NCI-H524 (cell line): ENCODE measurements at places on chromosomes 11 and 22.

DNA sequence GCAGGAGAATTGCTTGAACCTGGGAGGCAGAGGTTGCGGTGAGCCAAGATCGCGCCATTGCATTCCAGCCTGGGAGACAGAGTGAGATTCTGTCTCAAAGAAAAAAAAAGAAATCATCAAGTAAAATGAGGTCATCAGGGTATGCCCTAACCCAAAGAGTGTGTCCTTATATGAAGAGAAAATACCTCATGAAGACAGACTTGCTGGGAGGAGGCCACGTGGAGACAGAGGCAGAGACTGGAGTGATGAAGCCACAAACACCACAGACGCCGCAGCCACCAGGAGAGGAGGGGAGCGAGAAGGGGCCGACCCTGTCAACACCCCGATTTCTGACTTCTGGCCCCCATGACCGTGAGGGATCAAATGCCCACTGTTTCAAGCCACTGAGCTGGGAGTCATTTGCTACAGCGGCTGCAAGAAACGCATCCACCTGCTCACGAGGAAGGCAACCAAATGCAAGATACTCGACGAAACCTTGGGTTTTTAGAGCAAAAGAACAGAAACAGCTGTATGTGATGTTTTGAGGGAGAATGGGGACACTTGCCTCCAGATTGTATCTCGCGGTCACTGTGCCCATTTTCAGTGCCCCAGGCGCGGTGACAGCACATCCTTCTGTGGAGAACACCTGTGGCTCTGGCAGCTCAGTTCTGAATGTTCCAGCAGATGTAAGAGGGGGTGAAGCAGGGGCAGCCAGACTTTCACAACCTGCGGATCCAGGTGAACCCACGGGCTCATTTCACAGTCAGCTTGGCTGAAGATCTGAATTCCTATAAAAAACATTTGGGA, 1317.2 kb downstream of the TBC1D22A start:
- no peak for DNase-seq

- DNase-seq, result no peak
These were observed 390.6 kb downstream of the AASDHPPT start for GRCh38 chr11:106468086-106468485.

DNA sequence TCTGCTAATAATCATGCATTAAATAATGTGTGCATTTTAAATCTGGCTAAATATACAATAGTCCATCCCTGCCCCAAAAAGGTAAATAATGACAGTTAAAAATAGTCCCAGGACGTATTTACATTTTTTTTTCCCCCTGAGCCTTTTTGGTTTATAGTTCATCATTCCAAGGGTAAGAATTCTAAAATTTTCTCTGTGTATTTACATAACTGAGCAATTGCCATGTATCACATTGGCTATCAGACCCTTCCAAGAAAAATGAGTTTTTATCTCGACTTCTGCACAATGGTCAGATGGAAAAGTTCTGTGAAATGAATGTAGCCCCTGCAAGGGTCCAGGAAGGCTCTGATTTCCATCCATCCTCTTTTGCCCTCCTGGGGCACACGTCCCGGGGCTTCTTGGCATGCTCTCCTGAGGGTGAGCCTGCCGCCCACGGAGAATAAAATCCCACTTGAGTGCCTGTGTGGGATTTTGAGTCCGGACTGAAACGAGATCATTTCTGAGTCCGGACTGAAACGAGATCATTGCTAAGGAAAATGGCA, 94.1 kb upstream of the ANO1 start:
- DNase-seq, result no peak

GRCh38 chr11:132093536-132094259, 723.3 kb downstream of the NTM start:
- no peak for DNase-seq

- DNase-seq, result no peak
These were observed 132.2 kb upstream of the PLET1 start for GRCh38 chr11:112392904-112393303.

GRCh38 chr11:3222003-3222855, 3.6 kb upstream of the MRGPRG start:
- DNase-seq, result no peak

DNA sequence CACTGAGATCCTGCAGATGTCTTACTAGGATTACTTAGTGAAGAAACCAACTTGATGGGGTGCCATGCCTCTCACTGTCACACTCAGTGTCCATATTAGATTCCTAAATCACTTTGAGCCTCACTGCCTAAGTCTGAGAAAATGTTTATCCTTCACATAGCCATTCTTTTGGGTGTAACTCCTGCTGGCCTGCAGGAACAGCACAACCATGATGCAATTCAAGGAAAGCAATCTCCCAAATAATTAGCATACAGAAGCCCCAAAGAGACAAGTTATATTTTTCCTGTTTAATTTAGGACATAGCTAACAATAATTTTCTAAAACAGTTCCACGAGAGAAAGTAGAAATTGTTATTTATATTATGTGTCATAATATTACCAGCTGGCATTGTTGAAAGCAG, 655.5 kb downstream of the KCNA4 start:
- no peak for DNase-seq

DNA sequence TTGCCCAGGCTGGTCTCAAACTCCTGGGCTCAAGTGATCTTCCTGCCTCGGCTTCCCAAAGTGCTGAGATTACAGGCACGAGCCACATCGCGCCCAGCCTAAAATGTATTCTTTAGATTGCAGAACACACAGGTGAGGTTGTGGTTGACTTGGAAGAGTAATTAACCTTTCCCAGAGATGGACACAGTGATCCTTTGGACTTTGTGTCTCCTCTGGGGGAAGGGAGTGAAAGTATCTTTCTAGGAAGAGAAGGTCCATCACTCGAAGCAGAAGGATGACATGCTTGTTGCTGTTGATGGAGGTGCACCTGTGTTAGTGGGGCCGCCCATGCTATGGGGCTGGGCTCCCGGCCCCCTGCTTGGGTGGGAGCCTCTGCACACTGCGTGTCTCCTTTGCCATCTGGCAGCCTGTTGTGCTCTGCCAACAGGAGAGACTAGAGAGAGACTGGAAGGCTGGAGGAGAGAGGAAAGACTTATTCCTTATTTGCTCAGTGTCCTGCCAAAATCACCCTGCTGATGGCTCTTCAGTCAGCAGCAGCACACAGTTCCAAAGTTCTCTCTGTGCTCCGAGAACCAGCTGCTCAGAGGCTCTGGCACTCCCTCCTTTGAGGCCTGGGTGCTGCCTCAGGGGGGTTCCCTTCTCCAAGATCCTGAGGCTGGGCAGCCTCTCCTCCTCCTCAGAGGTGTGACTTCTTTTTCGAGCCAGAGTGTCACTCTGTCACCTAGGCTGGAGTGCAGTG, 33.1 kb upstream of the CYB5R3 start:
- DNase-seq, result peak; percentile 56

- DNase-seq, result no peak
These were observed 225.9 kb upstream of the SESN3 start for GRCh38 chr11:95456714-95457491.

- DNase-seq, result no peak
These were observed 1130.4 kb downstream of the LRRC4C start for GRCh38 chr11:40328890-40329614.

- no peak for DNase-seq
These were observed 27.5 kb downstream of the IGHMBP2 start for GRCh38 chr11:68930991-68931855.
